Muscle of leg (tissue), 16 donors: ENCODE measurements at places on chromosomes 16 and 17.

DNA sequence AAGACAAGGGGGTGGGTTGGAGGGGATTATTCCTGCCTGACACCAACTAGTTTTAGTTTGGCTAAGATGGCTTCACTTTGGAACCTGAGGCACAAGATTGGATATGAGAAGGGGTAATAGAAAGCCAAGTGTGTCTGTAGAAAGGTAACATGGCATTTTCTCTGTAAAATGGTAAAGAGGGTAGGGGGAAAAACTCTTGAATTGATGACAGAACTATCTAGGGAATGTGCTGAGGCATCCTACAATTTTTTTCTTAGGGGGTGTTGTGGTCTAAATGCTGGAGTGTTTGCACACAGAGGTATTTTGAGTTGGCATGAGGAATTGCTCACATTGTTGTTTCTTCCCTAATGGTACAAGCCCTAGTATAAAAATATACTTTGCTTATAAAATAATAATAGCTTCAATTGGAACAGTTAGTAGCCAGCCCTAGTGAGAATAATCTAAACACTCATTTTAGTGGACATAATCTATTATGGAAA lies 25.8 kb downstream of the YPEL2 start:
- DNase-seq = no peak

DNA sequence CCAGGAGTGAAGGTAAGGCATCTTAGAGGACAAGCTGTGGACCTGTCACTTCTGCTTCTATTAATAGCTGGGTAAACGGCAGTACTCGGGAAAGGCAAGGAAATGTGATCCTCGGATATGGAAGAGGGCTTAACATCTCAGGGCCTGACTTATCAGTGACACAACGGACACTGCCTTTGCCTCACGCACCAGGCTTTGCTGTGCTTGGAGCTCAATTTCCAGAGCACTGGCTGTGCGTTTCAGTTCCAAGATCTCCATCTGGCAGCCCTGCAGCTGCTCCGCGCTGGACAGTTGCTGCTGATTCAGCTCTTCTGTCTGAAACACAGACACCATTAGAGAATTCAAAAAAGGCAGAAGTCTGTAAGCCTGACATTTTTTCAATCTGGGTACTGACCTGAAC lies 3.5 kb downstream of the KRT40 start:
- peak; percentile 94 for DNase-seq

- DNase-seq = no peak
These were observed 349.6 kb downstream of the HAPSTR1 start for GRCh38 chr16:9441012-9441411.

DNA sequence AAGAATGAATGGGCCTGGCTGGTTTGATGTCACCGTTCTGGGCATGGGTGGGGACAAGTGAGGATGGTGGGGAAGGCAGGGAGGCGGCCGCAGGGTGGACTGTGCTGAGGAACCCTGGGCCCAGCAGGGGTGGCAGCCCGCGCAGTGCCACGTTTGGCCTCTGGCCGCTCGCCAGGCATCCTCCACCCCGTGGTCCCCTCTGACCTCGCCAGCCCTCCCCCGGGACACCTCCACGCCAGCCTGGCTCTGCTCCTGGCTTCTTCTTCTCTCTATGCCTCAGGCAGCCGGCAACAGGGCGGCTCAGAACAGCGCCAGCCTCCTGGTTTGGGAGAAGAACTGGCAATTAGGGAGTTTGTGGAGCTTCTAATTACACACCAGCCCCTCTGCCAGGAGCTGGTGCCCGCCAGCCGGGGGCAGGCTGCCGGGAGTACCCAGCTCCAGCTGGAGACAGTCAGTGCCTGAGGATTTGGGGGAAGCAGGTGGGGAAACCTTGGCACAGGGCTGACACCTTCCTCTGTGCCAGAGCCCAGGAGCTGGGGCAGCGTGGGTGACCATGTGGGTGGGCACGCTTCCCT lies 6.5 kb upstream of the SERPINF1 start:
- peak; percentile 53 for DNase-seq

GRCh38 chr17:49914664-49915063 lies 54.3 kb upstream of the DLX4 start:
- no peak for DNase-seq

- no peak for DNase-seq
These were observed 63.0 kb upstream of the MED9 start for GRCh38 chr17:17413821-17414220.

DNA sequence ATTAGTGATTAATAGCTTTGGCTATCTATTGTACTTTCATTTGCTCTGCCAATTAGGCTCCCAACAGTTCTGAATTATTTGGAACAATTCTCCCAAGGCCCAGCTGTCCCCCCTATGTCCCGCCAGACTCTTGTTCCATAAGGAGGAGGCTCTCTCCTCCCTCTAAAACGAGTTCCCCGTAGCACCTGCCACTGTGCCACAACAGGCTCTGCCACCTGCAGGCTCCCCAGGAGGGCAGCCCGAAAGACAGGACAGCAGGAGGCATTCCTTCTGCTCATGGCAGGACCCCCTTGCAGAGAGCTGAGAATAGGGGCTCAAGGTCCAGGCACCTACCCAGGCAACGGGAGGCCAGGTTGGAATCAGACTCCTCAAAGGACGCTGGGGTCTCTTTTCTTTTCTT lies 9.0 kb downstream of the PITPNM3 start:
- no peak for DNase-seq

GRCh38 chr17:46039592-46040186 lies 40.6 kb downstream of the STH start:
- DNase-seq = no peak

DNA sequence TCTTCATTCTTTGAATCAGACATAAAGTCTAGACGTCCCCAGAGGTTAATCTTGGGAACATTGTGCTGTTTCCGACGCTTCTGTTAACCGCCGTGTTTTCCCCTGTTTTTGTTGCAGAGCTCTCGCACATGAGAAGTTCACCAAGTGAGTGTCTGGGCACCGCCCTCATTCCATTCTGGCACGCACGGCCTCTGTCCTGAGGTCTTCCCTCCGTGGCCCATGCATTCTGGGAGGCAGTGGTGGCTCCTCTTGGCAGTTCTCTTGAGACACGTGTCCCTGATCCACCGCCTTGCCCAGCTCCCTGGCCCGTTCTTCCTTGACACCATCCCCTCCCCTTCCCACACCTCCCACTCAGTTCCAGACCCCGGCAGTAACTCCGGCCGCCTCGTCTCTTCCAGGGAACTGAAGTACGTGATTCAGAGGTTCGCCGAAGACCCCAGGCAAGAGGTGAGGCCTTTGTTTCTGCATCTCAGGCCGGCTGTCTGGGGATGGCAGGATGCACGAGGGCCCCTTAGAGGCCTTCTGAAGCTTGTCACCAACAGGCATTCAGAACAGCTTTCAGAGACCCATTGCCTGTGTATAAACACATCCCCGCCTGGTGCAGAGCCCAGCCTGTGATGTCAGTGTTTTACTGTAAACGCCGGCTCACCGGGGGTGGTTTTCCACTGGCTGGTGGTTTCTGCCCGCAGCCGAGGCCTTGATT lies 85.9 kb upstream of the PLCG2 start:
- no peak for DNase-seq

- DNase-seq = no peak
These were observed 6.1 kb downstream of the MT1H start for GRCh38 chr16:56675685-56676210.

DNA sequence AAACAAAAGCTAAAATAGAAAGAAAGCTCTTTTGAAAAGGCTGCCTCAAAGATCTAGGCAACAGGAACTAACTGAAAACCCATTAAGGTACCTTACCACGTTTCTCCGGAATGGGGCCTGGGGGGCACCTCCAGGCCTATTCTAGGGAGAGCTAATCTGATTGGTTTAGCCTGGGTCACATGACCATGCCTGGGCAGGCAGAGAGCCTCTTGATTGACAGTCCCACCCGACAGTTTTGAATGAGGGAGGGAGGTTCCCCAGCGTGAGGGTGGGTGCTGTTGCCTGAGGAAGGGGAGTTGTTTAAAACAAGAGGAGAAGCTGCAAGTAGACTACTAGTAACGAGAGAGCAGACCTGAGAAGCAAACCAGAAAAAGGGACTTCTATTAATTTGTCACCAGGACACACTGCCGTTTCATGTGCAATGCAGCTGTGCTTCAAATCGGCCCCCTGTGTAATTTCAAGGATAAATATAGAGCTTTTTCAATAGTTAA lies 143.4 kb upstream of the HS3ST2 start:
- peak; percentile 68 for DNase-seq

- no peak for DNase-seq
These were observed 78.0 kb downstream of the CDRT15 start for GRCh38 chr17:14158707-14159106.

- DNase-seq = no peak
These were observed 393 bp downstream of the RNF166 start for GRCh38 chr16:88705801-88706228.

GRCh38 chr17:77899498-77899897 lies 59.0 kb upstream of the TNRC6C start:
- DNase-seq = peak; percentile 84

- no peak for DNase-seq
These were observed 1.1 kb downstream of the EZH1 start for GRCh38 chr17:42743595-42744282.

GRCh38 chr17:28725660-28726225 lies 290 bp downstream of the TLCD1 start:
- DNase-seq = no peak

DNA sequence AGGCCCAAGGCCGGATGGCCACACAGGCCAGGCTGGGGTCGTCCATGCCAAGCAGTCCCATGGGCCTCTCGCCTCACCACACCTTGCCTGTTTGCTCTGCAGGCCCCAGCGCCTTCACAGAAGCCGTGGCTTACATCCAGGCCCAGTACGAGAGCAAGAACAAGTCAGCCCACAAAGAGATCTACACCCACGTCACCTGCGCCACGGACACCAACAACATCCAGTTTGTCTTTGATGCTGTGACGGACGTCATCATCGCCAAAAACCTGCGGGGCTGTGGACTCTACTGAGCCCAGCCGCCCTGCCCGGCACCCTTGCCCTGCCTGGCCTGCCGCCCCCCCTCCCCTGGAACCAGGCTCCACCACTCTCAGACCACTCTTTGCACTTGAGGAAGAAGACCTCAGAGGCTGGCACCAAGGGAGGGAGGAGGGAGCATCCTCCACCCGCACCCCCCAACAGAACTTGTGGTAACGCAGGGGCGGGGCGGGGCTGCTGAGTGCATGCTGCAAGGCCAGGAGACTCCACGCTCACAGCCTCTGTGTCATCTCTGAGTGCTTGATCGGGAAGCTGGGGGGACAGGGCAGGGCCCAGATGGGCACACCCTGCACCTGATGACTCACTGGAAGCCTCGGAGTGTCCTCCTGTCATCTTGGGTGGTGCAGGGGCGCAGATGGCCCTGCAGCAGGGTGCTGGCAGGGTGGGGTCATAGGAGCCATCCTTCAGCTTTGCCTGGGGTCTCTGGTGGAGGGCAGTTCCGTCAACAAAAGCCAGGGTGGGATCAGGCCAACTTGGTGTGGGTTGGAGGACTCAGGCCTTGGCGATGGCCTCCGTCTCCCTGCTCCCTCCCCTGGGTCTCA lies 81.5 kb downstream of the AMFR start:
- no peak for DNase-seq

GRCh38 chr16:71441348-71442050 lies 355 bp downstream of the TLE7 start:
- DNase-seq = no peak

DNA sequence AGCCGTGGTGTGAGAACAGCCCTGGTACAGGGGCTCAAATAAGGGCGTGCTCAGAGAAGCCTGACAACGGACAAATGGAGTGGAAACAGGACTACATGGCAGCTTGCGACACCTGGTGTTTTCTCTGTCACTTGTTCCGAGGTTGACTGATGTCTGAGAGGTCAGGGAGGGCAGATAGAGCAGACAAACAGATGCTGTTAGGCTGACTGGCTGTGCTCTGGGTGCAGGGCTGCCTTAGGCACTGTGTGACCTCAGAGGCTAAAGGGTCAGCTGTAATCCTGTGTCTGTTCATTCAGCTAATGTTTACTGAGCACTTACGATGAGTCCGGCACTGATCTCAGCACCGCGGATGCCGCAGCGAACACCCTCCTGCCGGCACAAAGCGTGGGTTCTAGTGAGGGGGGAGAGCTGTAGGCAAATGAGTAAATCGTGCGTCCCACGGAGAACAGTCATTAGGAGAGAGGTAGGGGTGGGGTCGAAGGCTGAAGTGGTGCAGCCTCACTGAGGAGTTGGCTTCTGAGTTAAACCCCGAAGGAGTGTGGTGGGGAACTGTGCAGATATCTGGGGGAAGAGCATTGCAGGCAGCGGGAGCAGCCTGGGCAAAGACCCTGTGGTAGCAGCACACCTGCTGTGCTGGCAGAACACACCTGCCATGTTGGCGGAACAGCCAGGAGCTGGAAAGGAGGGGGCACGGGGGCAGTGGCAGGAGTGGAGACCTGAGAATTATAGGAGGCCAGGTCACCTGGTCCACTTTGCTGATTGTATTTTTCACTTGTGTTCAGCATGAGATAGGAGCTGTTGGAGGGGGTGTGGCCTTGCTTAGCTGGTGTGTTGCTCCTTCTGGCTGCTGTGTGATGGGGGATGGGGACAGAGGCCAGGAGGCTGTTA lies 35.0 kb downstream of the GPT2 start:
- DNase-seq = no peak

DNA sequence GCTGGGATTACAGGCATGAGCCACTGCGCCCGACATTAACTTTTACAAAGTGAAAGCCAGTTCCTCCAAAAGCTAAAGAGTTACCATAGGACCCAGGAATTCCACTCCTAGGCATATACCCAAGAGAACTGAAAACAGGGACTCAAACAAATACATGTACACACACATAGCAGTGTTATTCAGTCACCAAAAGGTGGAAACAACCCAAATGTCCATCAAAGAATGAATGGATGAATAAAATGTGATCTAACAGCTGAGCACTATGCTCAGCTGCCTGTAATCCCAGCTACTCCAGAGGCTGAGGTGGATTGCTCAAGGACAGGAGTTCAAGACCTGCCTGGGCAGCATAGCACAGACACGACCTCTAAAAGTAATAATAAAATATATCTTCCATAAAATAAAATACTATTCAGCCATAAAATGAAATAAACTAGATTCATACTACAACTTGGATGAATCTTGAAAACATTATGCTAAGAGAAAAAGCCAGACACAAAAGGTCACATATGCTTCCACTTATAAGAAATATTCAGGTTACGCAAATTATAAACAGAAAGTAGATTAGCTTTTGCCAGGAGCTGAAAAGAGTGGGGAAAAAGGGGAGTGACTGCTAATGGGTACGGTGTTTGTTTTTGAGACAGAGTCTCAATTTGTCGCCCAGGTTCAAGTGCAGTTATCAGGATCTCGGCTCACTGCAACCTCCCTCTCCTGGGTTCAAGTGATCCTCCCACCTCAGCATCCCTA lies 9.3 kb upstream of the USP7 start:
- peak; percentile 74 for DNase-seq
